NCI-H82 (cell line): ENCODE measurements at places on chromosomes 12 and 14.

DNA sequence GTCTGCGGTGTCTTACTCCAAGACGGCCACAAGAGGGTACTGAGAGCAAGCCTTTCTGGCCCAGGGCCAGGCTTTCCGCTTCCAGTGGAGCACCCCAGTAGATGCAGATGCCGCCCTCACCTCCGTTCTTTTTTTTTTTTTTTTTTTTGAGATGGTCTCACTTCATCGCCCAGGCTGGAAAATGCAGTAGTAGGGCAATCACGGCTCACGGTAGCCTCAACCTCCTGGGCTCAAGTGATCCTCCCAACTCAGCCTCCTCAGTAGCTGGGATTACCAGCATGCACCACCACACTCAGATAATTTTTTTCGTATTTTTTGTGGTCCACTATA is 5.6 kb upstream of the LBHD2 start:
- peak; percentile 84 for DNase-seq

GRCh38 chr12:46219877-46220655 is 48.8 kb downstream of the SLC38A1 start:
- no peak for DNase-seq

DNA sequence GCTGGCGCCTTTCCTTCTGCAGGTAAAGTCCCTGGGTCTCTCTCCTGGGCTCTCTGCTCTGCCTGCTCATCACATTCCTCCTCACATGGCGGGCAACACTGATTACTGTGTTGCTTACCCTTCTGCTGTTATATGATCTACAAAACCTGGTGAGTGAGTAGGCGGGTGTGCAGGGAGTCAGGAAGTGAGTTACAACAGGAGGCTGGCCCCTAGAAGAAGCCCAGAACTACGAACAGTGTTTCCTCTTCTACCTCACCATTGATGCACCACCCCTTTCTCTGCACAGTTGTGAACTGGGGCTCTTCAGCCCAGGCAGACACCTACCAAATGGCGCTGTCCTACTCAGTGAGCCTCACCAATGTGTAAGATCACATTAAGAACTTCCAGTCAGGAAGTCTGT is 4.9 kb upstream of the KLHL33 start:
- DNase-seq, result no peak

GRCh38 chr14:76720382-76720813 is 40.9 kb upstream of the VASH1 start:
- DNase-seq, result peak; percentile 56

- peak; percentile 84 for DNase-seq
Observed at GRCh38 chr14:22653012-22653621, 9.0 kb upstream of the OR6J1 start.

DNA sequence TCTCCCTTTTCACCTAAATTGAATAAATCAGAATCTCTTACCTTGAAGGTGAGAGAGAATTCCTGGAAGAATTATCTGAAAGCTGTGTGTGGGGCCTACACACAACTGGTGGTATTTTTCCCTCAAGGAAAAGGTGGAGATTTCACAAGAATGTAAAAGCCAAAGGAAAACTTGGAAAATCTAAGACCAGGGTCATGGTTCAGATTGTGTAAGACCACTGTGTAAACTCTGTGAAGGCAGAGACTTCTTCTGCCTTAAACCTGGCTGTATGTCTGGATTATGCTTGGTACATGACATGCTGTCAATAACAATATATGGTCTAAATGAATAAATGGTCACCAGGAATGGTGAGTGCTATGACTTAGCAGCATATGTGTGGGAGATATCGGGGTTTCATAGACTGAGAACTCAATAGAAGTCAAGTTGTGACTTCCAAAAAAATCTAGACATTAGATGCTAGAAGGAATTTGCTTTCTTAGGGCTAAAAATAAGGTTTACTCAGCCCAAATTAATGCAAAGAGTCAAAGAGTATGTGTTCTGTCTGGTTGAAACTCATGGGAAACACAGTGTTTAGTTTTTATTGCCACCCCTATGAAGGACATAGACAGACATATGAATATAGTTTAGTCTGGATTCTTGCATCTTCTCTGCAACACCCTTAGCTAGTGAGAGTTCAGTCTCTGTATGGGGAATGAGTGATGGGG is 163.7 kb downstream of the SNAPC1 start:
- DNase-seq, result no peak

DNA sequence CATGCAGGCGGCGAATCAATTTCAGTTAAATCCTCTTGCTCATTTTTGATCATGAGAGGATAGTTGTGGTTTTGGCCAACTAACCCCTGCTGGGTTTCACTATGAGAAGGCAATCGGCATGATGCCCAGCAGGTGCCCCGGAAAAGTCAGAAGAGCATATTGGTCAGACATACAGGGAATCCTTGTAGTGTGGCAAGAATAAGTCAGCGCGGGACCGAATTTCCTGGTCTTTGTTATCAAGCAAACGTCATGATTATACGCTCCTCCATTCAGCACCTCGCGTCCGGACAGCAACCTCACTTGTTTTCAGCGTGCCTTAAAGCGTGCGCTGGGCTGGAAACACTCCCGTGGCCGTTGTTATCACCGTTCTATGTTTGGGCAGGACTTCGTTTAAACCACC is 1.8 kb downstream of the TBC1D30 start:
- peak; percentile 40 for DNase-seq

DNA sequence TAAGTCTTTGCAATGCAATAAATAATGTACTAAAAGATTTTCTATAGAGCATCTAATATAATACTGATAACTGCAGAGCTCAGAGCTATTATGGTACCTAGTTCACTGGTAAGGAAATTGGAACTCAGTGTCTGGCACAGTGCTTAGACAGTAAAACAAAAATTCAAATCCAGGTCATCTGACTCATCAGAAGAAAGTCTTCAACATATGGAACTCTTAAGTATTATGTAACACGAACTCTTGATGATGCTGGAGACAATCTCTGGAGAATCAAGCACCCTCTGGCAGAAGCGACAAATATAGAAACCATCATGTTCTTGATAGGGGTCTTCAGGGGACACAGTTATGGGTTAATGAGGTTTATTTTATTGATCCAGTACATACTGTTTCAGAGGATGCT is 37.3 kb upstream of the TRHDE start:
- peak; percentile 18 for DNase-seq
